ENCODE measurements at places on chromosomes 4 and X. TPM values are rescaled to one million over a fixed set of nuclear protein-coding genes. Genes with fewer than 3 reads are reported as not detected.

Gene BMPR1B
- polyA plus RNA-seq: 0.24 TPM

DNA sequence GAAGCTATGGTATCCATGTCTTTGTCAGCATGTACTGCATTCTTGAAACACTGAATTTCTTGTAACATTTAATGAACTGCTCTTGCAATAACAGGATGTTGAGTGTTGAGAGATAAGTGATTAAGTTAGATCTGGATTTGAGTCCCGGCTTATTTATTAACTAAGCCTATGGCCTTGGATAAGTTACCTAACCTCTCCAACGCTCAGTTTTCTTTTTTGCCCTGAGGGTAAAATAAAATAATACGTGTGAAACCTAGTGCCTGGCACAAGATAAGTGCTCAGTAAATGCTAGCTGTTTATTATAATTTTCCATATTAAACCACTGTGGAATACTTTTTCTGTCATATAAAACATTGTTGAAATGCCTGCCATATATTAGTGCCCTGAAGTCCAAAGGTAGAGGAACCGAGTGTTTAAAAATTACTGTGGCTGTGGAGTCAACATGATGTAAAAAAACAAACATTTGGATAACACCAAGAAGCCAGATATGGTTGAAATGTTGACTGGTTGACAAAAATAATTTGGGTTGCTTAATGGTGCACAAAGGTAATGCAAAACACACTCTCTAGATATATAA, 58.6 kb upstream of the ALB start:
- DNase-seq: no peak
- no peak overlapping the region for H3K27ac ChIP-seq
- no peaks in the 10 kb centered on the region for H3K4me1 ChIP-seq
- peaks cover 2% of the 10 kb centered on the region for H3K27me3 ChIP-seq

DNA sequence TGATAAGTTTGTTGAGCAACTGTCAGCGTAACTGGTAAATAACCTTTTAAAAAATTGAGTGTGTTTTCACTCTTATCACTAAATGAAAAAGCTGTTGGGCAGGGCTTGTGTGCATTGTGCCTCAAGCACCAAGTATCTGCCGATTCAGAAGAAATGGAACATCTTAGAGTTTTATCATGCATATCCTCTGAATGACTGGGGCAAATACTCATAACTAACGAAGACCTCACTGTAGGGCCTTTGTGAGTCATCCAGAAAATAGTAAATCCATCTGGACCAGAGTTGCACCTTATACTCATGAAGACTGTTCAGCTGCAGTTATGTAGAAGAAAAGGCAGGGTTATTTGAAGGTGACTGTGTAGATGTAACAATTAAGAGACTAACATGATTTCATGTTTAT, 222.1 kb downstream of the CAMK2D start:
- H3K36me3 ChIP-seq: no peaks in the 10 kb centered on the region
- peak; percentile 91 for DNase-seq
- no peaks in the 10 kb centered on the region for H3K27me3 ChIP-seq
- H3K4me3 ChIP-seq: no peak overlapping the region
- H3K27ac ChIP-seq: no peak overlapping the region

- H3K36me3 ChIP-seq: no peaks in the 10 kb centered on the region
- no peaks in the 10 kb centered on the region for H3K4me1 ChIP-seq
- H3K4me3 ChIP-seq: no peak overlapping the region
- no peak for DNase-seq
- H3K27ac ChIP-seq: no peak overlapping the region
- no peaks in the 10 kb centered on the region for H3K27me3 ChIP-seq
Measured at GRCh38 chrX:106742193-106742592, 15.7 kb downstream of the RNF128 start.

Gene EREG
- 0.26 TPM for polyA plus RNA-seq

Gene CCDC160
- polyA plus RNA-seq: not detected

DNA sequence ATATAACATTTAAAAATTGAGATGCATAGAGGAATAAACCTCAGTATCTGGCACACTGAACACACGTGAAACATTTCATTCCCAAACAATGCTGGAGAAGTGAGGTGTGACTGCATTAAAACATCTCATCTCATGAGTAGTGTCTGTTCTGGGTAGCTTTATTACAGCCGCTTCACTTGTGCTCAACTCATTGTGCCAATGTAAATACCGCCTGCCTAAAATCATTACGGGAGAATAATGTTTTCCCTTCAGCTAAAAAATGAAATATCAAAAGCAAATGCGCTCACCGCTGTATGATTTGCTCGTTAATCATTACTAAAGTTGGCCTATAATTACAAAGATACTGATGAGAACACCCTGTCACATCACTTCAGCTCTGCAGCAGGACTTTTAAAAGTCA, 110.2 kb upstream of the PRPS2 start:
- no peak overlapping the region for H3K27ac ChIP-seq
- no peaks in the 10 kb centered on the region for H3K4me1 ChIP-seq
- DNase-seq: no peak
- H3K4me3 ChIP-seq: no peak overlapping the region
- H3K36me3 ChIP-seq: no peaks in the 10 kb centered on the region
- H3K27me3 ChIP-seq: no peaks in the 10 kb centered on the region

Gene DMRTC1B
- polyA plus RNA-seq: not detected

- no peak overlapping the region for H3K4me3 ChIP-seq
- H3K4me1 ChIP-seq: no peaks in the 10 kb centered on the region
- no peaks in the 10 kb centered on the region for H3K36me3 ChIP-seq
- DNase-seq: no peak
- H3K27ac ChIP-seq: no peak overlapping the region
Measured at GRCh38 chrX:55451141-55451540, 786 bp upstream of the MAGEH1 start.

Gene TMEM31
- not detected for polyA plus RNA-seq

GRCh38 chr4:189124149-189124758, 816.4 kb upstream of the FRG1 start:
- no peaks in the 10 kb centered on the region for H3K36me3 ChIP-seq
- peak; percentile 74 for DNase-seq
- peak overlapping the region; percentile 43 for H3K27ac ChIP-seq
- H3K4me1 ChIP-seq: peaks cover 1% of the 10 kb centered on the region
- H3K27me3 ChIP-seq: no peaks in the 10 kb centered on the region
- no peak overlapping the region for H3K4me3 ChIP-seq

Gene PPP2R2C
- polyA plus RNA-seq: 0.03 TPM

Measured in IMR-90 (cell line).